ENCODE measurements at places on chromosomes 5 and 9.

DNA sequence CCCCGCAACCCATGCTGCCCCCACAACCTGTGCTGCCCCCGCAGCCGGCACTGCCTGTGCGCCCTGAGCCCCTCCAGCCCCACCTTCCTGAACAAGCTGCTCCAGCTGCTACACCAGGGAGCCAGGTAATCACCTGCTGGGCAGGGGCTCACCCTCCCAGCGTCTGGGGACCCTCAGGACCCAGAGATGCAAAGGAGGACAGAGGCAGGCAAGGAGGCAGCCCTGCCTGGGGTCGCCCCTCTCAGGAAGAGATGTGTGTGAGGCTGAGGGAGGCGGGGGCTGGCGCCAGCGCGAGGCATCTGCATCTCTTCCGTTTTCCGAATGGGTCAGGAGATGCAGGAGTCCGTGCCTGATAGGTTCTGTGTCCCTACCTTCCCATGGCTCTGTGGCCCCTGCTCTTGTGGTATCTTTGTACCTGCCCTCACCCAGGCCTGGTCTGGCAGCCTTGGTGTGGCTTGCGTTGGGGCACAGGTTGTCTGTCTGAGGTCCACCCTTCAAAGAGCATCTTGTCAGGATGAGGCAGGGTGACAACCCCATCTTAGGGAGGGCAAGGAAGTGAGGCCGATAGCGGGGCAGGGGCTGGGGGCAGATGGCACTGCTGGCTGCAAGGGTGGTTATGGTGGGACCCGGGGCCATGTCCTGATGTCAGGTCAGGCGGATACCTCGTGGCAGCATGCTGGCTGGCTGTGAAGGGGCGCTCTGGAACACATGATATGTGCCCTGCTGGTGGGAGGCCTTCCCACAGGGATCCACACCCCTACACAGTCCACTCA, 75.7 kb downstream of the WNK2 start:
- DNase-seq: no peak

GRCh38 chr9:135718616-135719015, 16.6 kb downstream of the KCNT1 start:
- no peak for DNase-seq

DNA sequence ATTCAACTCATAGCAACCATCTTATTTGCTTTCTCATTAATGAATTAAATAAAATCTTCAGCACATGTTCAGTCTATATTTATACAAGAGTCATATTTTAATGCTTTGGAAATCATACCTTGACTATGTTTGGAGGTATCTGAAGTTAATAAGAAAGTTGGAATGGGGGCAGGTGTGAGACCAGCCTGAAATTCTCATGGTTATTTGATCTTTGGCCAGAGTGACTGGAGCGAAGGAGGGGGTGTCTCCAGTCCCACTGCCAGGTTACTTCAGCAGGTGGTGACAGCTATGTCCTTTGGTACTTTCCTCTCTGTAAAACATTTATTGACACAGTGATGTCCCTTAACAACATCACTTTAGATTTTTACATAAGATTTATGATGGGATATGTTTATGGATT, 318.1 kb upstream of the SGCD start:
- no peak for DNase-seq

DNA sequence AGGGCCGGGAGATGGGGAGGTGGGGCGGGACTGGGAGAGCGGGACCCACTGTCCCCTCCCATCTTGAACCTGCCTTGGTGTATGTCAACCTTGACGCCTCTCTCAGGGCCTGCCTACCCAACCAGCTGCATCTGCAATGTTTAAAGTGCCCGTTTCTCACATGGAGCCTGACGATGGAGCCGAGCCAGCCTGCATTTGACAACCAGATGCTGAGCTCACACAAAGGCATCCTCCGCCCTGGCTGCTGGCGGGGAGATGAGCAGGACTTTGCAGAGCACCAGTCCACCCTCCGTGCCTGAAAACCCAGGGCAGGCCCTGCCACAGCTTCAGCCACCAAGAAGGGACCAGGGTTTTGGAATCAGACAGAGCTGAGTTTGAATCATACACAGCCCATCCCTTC, 141.1 kb upstream of the SMIM23 start:
- DNase-seq: no peak

DNA sequence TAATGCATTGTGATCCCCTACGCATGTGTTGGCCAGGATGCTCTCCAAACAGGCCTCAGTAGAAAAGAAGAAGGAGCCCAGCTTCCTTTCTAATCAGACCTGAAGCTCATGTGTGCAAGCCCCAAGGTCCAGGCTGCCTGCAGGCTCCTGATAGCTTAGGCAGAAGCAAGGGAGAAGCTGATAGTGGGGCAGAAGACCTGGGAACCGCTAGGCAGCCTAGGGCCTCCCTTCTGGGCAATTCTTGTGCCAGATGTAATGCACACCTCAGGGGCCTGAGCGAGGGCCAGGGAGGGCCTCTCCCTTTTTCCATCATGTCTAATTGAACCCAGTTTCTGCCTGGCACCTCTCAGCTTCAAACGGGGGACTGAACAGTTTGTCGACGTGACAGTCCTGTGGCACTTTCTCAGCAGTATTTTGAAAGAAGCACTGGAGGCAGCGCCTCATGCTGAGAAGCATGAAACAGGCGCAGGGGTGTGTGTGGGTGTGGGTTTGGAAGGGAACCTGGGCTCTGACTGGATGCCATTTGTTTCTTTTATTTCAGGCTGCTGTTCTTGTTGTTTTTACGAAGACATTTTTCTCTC, 212.8 kb downstream of the PIK3R1 start:
- no peak for DNase-seq

GRCh38 chr5:135059000-135059923, 25.2 kb upstream of the PITX1 start:
- DNase-seq: no peak

DNA sequence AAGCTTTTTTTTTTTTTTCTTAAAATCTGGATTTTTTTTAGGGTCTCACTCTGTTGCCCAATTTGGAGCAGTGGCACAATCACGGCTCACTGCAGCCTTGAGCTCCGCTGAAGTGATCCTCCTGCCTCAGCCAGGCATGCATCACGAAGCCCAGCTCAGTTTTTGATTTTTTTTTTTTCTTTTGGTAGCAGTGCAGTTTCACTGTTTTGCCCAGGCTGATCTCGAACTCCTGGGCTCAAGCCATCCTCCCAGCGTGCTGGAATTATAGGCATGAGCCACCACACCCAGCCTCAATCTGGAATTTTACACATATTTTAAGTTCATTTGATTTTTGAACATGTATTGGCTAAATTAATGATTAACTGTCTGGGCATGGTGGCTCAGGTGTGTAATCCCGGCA, 36.3 kb downstream of the TRIO start:
- DNase-seq: no peak

- DNase-seq: no peak
Observed at GRCh38 chr9:129677456-129677855, 12.0 kb downstream of the PRRX2 start.

GRCh38 chr5:83924891-83925290, 204.2 kb upstream of the HAPLN1 start:
- no peak for DNase-seq

- DNase-seq: no peak
Observed at GRCh38 chr5:187042-187431, 4.3 kb upstream of the LRRC14B start.

DNA sequence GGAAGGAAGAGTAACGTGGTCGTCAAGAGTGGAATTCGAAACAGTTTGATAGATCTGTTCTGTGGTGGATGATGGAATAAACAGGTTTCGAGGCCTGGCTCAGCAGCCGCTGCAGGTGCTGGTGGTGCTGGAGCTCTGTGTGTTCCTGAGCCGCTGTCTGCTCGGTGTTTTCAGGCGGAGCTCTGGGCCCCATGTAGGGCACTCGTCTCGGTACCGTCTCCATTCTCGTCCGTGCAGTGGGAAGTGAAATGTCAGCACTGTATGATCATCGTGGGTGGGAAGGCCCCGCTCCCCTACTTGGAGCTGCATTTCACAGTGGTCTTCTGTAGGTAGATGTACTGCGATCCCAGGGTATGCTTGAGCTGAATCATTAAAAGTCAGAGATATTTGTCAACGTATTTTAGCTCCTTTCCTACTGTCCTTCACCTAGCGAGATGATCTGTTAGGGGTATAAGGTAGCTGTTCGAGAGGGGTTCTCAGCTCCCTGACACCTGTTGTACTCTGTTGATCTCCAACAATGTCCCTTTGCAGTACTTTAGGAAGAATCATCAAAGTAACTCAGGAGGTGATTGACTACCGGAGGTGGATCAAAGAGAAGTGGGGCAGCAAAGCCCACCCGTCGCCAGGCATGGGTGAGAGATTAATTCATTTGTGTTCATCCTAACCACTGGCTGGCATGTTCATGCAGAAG, 35.9 kb downstream of the TENT4A start:
- no peak for DNase-seq

DNA sequence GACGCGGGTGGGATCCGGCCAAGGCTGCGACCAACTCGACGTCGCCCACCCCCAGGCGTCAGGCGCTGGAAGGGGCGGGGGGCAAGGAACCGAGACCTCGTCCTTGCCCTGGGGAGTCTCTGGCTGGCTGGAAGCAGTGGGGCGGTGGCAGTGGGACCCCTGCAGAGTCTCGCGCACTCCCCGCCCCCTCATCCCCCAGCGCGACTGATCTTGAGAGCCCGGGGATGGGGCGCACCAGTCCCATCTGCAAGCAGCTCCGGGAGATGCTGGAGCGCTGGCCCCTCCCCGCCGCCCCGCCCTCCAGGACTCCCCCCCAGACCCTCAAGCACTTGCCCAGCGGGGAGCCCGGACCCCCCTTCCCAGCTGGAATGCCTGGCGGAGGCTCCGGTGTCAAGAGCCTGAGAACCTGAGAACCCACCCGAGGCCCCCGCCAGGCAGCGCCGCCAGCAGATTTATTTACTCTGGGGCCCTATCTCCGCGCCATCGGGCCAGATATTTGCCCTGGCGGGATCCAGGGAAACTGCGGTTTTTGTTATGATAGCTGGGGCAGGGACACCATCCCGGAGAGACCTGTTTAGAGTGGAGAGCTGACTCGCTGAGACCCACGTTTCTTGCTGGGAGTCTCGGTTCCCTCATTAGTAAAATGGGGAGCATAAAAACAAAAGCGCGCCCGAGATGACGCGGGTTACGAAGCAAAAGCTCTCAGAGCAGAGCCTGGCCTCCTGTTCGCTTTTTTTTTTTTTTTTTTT, 1.2 kb downstream of the PRRT1B start:
- no peak for DNase-seq

DNA sequence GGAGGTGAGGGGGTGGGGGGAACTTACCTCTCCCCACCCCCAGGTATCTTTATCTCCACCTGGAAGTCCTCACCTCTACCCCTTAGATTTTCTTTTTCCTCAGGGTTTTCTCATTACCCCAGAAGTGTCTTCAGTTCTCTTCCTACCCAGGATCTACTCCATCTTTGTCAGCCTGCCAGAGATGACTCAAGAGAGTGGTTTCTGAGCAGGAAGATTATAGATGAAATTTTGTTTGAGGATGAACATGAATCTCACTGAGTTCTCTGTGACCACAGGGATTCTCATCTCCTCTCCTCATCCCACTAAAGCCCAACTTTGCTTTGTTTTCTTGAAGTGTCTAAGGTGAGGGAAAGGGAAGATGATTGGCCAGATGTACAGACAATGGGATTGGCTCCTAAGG, 5.2 kb upstream of the HINT2 start:
- no peak for DNase-seq
